ENCODE measurements at places on chromosomes 5 and 9. TPM values are rescaled to one million over a fixed set of nuclear protein-coding genes. Genes with fewer than 3 reads are reported as not detected.

The OR1J2 gene
- total RNA-seq: not detected

The MYMK gene
- total RNA-seq: not detected

The SPEF2 gene
- total RNA-seq: 0.20 TPM

The ERBIN gene
- total RNA-seq: 43.8 TPM

The COL23A1 gene
- 0.40 TPM for total RNA-seq

The TSSK1B gene
- total RNA-seq: not detected

DNA sequence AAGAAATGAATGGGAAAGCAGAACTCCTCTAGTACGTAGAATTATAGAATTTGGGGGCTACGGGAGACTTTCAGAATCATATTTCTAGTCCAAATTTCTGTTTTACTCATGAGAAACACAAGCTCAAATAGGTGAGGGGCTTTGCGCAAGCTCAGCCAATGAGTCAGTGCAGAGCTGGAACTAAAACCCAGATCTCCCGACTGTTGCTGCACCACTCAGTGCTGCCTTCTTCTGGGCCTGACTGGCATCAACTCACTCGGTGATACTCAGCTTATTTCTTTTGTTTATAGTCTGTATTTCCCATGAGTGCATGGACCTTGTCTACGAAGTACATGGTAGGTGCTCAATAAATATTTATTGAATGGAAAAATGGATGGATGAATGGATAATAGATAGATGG, 280.2 kb downstream of the CDK5RAP2 start:
- DNase-seq: no peak

DNA sequence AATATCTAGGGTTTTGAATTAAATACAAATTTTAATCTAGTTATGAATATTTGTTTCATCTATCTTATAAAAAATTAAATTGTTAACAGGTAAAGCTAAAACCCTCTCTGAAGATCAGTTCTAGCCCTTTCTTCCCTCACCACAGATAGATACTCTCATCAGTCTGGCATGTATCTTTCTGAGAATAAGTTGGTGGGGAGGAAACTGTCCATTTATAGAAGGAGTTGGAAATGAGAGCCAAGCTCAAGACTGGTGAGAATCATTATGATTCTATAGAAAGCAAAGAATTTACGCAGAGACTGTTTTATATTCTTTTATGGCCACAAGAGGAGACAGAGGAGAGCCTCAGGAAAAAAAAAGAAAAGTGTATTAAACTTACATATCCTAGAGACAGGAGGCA, 59.0 kb downstream of the STARD4 start:
- no peak for DNase-seq

- DNase-seq: no peak
These were observed 10.3 kb upstream of the PRUNE2 start for GRCh38 chr9:76916231-76916630.

DNA sequence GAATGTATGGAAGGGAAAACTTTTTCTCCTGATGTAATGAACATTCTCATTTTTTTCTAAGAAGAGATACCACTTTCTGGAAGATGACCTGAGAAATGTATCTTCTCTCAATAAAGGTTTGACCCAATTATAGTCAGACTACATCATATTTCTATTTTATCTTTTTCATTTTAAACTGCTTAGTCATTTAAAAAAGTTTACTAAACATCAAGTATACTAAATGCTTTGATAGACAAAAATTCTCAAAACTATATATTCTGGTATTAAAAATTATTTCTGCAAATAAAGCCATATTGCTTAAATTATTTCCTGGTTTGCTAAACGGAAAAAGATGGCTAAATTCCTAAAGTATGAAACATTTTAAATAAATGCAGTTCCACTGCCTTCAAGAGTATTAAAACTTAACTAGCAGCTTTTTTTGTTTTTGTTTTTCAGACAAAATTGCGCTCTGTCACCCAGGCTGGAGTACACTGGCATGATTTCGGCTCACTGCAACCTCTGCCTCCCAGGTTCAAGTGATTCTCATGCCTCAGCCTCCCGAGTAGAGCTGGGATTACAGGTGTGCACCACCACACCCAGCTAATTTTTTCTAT, 37.1 kb downstream of the FBXW11 start:
- no peak for DNase-seq

GRCh38 chr9:136141682-136142413, 23.2 kb upstream of the TMEM250 start:
- no peak for DNase-seq

DNA sequence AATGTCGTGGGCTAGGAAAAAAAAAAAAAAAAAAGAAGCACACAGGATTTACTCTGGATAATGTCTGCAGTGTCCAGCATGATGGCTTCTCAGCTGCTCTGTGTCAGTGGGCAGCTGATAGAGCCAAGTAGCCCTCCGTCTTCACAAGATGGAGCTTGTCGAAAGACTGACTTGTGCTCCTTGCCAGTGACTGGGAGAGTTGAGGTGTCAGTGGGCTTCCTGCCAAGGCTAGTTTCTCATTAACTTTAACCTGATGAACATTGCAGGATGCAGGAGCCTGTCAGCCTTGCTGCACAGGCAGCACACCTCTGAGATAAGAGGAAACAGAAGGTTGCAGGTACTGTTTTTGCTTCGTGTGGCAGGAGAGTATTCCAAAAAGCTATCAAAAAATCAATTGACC, 171.4 kb upstream of the SGCD start:
- DNase-seq: no peak

DNA sequence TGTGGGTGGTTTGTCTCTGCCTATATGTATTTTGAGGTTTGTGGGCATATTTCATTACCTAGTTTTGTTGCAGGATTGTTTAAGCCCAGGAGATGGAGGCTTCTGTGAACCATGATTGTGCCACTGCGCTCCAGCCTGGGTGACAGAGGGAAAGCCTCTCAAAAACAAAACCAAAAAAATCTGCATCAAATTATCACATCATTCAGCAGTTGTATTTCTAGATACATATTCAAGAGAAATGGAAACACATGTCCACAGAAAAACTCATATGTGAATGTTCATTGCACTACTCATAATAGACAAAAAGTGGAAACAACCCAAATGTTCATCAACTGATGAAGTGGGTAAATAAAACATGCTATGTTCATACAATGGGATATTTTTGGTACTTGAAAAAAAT, 29.9 kb downstream of the HSPA4 start:
- DNase-seq: no peak

DNA sequence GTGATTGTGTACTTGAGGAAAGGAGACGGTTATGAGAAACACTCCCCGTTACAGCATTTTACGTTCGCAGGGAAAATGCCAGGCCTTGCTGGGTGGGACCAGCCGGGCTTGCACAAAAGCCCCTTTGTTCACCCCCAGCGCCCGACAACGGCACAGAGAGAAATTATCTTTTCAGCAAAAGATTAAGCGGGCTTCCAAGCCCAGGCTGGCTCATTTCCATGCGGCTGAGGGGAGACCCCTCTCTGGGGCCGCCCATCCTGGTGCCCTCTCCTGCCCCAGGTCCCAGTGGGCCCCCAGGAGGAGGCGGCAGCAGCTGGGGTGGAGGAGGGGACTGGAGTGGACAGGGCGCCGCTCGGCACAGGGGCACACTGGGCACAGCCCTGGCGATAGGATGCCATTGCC, 50.8 kb upstream of the NOTCH1 start:
- DNase-seq: no peak

Data from lung microvascular endothelial cell (primary cell).